ENCODE measurements at places on chromosomes 2 and 18.
A peak's percentile ranks its signal among the peaks of the same experiment; 100 is the strongest.

DNA sequence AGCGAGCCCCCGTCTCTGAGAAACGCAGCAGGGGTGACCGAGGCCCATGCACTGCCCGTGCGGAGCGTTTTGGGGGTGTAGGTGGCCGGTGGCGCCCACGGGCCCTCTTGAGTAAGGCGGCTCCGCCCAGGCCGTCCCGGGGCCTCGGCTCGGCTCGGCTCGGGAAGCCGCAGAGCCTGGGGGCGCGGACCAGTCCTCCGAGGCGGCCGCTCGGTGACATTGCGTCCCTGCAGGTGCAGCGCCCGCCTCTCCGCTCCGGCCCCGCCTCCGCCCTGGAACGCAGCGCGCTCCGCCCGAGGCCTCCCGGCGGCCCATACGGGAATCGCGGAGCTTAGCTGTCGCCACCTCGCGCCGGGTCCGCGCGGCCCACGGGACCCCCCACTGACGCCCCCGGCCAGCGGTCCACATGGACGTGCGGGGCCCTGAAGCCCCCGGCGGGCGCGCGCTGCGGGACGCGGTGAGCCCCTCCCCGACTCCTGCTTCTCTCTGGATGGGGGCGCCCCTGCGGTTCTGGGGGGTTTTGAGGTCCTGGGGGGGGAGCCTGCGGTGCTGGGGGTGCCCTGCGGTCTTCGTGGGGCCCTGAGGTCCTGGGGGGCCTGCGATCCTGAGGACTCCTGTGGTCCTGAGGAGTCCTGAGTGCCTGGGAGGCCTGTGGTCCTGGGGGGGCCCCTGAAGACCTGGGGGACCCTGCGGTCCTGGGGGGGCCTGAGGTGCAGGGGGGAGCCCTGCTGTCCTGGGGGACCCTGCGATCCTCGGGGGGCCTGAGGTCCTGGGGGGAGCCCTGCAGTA, at the start of gene HSBP1L1:
TSS of gene HSBP1L1 (plus strand) at position 314 of the 789 bp plus-strand sequence. CDS start at position 407, 93 bp downstream.
- DNase-seq: peak; percentile 54

GRCh38 chr2:212194396-212194795, 344.2 kb downstream of the ERBB4 start:
- DNase-seq: no peak

DNA sequence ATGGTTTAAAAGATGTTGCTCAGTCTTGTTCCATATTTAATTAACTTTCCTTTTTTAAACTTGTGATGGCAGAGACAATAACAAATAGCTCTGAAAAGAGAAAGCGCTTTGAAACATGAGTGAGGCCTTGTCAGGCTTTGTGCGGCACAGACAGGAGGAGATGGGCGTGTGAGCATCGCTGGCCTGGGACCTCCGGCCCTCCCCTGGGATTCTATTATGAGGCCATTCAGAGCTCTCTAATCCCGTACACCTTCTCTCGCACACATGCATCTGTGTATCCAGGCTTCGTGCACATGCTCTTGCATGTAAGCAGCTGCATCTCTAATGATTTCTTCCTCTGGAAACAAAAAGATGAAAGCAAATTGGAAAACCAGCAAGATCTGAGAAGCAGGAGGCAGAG, 313.7 kb downstream of the ZNF521 start:
- DNase-seq: no peak

GRCh38 chr2:185618625-185619024, 120.0 kb upstream of the FSIP2 start:
- no peak for DNase-seq

GRCh38 chr2:209138079-209138478, 285.8 kb upstream of the MAP2 start:
- no peak for DNase-seq

DNA sequence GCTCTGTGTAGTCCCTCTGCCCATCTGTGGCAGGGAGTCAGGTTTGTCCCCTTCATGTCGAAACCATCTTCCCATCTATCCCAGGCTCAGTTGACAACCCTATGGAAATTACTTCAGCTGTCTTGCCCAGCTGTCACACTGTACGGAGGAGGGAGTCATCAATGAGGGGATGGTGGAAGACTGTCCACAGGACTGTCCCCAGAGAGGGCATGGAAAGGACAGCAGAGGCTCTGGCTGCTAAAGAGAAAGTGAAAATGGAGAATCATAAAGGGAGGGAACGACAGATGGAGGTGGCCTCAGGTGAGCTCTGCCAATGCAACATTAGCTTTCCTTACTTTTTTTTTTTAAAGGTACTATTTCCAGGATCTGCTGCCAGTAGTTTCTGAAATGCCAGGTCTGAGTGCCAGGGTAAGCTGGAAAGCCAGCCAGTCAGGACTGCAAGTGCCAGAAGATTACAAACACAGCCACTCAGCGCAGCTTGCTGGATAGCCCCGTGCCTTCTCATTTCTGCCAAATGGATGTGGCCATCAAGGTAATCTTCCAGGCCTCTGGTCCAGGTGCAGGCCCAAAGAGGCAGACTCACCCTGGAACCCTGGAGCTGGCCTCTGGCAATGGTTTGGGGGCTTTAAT, 192.8 kb downstream of the AGPS start:
- no peak for DNase-seq

DNA sequence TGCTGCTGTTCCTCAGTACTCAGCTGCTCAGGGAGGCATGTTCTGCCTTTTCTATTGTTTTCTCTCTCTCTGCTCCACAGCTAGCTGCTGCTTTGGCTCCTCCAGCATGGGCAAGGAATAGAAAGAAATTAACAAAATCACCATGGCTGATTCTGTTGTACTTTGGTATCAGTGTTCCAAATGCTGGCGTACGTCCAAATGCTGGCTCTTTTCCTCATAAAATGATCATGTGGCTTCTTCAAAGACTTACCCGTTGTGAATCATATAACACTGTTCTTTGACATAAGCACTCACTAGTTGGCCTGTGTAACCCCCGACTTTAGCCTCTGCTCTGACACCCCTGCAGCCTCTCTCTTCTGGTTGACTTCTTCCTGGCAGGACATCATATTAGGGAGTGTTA, 547.6 kb downstream of the CPS1 start:
- no peak for DNase-seq

DNA sequence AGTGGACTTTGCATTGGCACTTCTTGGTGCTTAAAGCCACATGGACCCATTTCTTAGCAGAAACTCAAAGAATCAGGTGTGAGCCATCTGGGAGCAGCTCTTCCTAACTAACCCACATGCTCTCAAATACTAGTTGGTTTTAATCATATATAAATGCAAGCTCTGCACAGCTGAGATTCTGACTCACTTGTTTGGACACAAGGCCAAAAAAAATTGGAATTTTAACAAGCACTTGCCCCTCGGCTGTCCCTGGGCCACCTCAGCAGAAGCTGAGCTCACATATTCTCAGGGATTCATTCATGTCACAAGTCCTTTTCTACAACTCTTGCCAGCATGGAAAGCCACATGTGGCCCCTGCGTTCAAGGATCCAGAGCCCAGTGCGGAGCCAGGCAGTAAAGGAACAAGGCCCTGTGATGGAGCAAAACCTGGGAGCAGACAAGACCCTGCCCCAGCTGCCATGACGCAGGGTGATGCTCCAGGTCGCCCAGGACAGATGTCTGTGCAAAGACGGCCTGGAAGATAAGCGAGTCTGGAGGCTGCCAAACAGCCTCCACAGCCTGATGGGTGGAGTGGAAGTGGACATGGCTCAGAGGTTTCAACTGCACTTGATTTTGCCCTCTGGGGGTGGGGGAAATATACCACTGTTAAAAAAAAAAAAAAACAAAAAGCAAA, 266.5 kb downstream of the EIPR1 start:
- no peak for DNase-seq

GRCh38 chr2:67268797-67269196, 128.3 kb upstream of the ETAA1 start:
- DNase-seq: no peak

- DNase-seq: no peak
Observed at GRCh38 chr2:42796427-42797248, 4.3 kb upstream of the HAAO start.

- DNase-seq: no peak
Observed at GRCh38 chr18:3427944-3428343, 22.0 kb upstream of the TGIF1 start.

DNA sequence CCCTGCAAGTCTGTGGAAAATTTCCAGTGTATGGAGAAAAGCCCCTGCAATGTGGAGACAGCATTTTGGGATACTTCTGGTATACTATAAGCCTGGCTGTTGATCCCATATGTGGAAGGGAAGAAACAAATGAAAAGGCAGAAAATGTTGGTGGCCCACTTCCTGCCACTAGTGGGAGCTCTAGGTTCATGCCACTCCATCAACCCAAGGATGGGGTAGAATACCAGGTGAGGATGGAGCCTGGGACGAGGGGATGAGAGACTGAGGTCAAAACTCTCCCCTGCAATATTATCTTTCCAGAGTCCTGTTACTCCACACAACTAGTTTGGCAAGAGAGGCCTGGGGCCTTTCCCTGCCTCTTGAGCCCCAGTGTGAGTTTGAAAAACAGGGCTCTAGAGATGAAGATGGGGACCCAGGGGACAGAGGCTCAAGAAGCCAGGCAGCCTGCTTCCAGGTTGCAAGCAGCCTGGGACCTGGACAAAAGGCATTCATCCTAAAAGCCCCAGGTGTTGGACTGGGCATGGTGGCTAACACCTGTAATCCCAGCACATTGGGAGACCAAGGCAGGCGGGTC, 31.9 kb downstream of the BMP10 start:
- DNase-seq: peak; percentile 12

- no peak for DNase-seq
Observed at GRCh38 chr2:223262946-223263345, 211.0 kb downstream of the KCNE4 start.

Data from CD8-positive, alpha-beta T cell (primary cell).